K562 (cell line): ENCODE measurements at places on chromosomes 3 and 15. TPM values are rescaled to one million over a fixed set of nuclear protein-coding genes. Genes with fewer than 3 reads are reported as not detected.

The MYL3 gene
- not detected in 2 replicates for total RNA-seq

The SAMD7 gene
- not detected in 2 replicates for total RNA-seq

The DNAJB8 gene
- total RNA-seq = not detected in 2 replicates

The TJP1 gene
- 34.6 and 39.3 TPM in 2 replicates for total RNA-seq

DNA sequence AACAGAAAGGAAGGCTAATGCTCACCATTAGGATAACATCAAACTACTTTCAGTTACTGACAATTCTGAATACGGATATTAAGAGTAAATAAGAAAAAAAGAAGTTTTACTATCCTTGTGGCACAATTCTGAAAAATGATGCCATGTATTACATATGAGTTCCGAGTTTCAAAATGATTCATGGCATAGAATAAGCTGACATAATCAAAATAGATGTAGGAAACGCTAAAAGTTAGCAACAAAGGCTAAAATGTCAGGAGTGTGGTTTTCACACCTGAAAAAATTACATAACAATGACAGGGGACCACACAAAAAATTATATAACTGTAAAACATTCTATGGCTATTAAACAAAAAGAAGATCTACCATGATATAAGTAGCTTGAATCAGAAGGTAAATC is 1131.9 kb downstream of the OTOL1 start:
- no peak for DNase-seq

DNA sequence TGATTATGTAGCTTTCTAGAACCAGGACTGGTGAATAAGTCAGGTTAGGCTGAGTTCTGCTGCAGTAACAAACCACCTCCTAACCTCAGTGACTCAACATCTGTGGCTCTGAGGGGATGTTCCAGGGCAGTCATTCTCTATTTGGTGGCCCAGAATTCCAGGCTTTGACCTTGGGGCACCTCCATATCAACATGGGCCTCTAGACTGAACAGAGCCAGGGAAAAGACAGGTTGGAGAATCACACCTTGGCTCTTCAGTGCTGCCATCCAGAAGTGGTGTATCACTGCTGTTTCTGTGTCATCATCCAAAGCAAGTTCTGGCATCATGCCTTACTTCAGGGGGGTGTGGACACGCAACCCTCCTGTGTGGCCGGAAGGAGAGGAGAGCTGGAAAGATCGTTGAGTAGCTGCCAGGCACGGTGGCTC is 15.3 kb downstream of the ZBTB47 start:
- peak; percentile 7 for DNase-seq

GRCh38 chr3:54374214-54374852 is 252.0 kb downstream of the CACNA2D3 start:
- DNase-seq = peak; percentile 18

DNA sequence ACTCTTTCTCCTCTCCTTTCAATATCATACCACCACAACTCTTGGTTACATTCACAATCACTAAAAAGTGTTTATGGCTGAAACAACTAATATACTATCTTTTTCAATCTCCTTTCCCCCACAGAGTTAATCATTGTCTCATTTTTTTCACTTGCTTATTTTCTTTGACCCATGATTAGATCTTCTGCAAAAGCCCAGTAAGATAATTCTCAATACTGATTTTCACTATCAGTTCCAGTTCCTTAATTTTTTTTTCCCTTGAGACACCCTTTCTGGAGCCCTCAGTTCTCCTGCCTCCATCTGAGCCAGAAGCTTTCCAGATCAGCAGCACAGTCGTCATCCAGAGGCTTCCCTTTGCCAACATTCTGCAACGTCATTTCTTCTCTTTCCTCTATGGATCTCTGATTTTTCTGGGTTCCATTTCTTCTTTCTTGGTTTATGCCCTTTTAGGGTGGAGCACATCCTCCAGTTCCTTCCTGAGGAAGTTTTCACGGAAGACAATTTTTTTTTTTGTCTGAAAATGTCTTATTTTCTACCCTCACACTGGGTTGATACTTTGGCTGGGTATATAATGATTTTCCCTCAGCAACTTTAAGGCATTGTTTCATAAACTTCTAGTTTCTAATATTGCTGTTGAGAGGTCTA is 88.7 kb upstream of the C15orf39 start:
- DNase-seq = no peak

GRCh38 chr15:73637527-73637926 is 4.3 kb upstream of the NPTN start:
- no peak for DNase-seq

DNA sequence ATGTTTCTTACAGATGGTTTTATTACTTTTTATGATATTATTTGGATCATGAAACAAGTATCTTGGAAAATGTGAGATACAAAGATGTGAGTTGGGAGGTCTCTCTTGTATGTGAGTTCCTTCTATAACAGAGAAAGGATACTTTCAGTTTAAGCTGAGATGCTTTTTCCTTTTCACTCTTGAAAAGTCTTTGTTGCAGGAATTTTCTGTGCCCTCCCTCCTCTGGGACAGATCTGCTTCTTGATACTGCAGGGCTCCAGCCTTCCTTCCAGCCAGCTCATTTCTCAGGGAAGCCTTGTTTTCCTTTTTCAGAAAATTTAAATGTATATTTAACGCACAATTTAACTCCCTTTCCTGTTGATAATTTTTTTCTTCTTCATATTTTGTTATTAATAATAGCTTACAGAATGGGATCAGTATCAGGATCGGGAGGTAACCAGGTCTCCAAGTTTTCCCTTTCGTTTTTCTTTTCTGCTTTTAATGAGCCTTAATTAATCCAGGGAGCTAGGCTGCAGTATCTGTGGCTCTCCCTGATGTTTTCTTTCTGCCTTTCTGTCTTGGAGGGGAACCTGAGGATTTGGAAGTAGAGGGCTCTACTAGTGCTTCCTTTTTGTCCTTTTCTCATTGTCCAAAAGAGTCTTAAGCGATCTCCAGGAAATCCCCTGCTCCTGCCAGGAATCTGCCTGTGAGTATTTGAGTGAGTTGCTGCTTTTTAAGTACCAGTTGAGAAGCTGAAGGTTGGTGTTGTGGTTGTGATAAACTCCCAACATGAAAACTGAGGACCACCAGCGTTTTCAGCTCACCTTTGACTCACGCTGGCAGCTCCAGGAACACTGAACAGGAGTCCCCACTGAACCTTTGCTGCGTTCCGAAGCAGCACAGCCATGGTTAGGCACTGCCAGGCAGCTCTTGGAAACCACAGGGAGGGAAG is 105.7 kb downstream of the IGF1R start:
- DNase-seq = no peak

DNA sequence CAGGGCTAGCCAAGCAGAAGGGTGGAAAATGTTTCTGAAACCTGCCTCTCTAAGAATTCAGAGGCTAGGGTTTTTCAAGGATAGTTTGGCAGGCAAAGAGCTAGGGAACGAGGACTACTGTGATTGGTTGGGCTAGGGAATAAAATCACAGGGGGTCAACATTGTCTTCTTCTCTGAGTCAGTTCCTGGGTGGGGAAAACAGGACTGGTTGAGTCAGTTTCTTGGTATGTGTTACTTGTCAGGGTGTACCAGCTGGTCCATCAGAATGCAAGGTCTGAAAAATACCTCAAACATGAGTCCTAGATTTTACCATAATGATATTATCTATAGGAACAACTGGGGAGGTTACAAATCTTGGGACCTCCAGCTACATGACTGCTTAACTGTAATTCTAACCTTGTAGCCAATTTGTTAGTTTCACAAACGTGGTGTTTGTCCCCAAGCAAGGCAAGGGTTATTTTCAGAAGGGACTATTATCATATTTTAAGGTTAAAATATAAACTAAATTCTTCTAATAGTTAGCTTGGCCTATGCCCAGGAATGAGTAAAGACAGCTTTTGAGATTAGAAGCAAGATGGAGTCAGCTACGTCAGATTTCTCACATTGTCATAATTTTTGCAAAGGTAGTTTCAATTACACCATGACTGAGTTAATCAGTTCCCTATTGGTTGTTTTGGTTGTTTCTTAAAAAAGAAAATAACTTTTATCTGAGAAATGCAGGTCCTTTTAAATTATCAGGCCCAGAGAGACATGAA is 231.5 kb downstream of the ALCAM start:
- DNase-seq = no peak

DNA sequence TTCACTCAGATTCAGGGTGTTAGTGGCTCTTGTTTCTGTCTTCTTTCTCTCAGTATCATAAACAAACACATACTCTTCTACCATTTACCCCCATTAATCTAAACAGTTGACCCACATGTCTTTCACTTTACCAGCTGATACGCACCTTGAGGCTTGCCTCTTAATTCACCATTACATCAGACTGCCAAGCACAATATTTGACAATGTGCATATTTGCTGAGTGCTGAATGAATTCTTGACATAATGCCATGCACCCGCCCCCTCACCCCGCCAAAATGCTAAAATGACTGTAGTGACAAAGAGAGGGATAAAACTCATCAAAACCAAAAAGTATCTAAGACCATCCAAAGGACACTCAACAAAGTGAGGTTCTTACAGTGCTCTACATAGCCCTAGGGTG is 57.4 kb downstream of the NGLY1 start:
- no peak for DNase-seq

GRCh38 chr3:189842681-189843602 is 211.8 kb downstream of the TP63 start:
- no peak for DNase-seq

- no peak for DNase-seq
These were observed 125.6 kb downstream of the SMAD6 start for GRCh38 chr15:66827698-66828055.

- no peak for DNase-seq
These were observed 130.9 kb downstream of the ASB7 start for GRCh38 chr15:100733101-100733842.

DNA sequence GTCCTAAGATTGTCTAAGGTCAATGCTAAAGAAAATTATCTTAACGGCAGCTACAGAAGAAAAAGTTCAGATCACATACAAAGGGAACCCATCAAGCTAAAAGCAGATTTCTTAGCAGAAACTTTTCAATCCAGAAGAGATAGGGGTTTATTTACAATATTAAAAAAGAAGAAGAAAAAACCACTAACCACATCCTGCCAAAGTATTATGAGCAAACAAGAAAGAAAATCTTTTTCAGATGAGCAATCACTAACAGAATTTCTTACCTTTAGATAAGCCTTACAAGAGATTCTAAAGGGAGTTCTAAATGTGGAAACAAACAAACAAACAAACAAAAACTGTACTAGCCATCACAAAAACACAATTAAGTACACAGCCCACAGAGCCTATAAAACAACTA is 1015.8 kb upstream of the EPHA6 start:
- no peak for DNase-seq
